ENCODE measurements at places on chromosomes 13 and 19. TPM values are rescaled to one million over a fixed set of nuclear protein-coding genes. Genes with fewer than 3 reads are reported as not detected.
A peak's percentile ranks its signal among the peaks of the same experiment; 100 is the strongest.

The ARHGAP33 gene
- 27.0 TPM for total RNA-seq

The C19orf85 gene
- total RNA-seq: not detected

The GARIN5A gene
- 7.8 TPM for total RNA-seq

The KIR2DL1 gene
- total RNA-seq: not detected

The KDELR1 gene
- 194 TPM for total RNA-seq

The PABPC3 gene
- total RNA-seq: 0.28 TPM

The NAPSA gene
- 3.6 TPM for total RNA-seq

The ATP8B3 gene
- 5.9 TPM for total RNA-seq

The APOC4 gene
- total RNA-seq: not detected

DNA sequence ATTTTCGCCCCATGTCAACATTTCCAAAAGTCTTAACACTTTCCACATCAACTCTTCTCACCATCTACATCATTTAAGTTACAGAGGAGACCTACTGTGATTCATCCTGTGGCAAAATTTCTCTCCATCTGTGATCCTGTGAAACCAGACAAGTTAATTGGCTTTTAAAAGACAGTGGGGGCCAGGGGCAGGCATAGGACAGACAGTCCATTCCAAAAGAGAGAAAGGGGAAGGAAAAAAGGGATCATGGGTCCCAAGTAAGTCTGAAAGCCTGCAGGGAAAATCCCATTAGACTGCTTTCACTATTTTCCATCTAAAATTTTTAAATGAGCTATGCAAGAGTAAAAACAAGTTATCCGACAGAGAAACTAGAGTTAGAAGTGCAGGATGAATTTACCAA is 121.0 kb downstream of the MRPL57 start:
- no peak for DNase-seq

DNA sequence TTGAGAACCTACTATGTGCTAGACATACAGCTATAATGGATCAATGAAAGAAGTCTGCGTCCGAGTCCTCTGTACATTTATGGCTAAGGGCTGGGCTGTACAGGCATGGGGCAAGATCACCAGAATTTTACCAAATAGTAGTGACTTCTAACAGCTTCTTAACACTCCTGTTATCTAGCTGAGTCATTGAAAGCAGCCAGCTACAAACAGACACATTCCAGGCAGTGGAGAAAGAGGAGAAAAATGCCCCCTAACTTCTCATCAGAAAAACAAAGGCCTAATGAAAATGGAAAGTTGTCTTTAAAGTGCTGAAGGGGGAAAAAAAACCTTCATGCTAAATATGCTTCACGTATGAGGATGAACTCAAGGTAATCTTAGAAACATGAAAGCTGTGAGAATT is 14.3 kb upstream of the ZNF667 start:
- no peak for DNase-seq

- peak; percentile 2 for DNase-seq
These were observed 102.0 kb downstream of the ERCC5 start for GRCh38 chr13:102947745-102948405.

DNA sequence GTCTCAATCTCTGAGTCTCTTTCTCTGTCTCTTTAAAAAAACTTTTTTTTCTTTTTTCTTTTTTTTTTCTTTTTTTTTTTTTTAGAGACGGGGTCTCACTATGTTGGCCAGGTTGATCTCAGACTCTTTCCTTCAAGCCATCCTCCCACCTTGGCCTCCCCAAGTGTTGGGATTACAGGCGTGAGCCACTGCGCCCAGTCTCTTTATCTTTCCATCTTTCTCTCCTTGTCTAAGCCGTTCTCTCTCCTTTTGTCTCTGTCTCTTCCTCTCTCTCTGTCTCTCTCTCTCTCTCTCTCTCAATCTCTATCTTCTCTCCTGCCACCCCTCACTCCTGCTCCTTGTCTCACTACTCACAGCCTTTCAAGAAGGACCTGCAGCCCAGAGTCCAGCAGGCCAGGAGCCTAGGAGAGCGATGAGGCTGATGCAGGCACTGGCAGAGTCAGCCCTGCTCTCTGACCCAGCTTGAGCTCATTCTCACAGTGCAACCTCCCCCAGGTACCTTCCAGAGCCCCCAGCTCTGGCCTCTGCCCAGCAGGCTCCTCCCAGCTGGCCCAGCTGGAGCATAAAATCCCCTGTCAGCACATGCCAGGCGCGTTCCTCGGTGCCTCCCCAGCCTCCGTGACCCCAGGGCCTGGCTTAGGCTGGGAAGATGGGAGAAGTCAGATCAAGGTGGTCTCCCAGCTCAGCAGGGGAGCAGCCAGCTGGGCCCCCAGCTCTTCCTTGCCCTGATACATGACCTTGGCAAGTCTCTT is at the start of gene NPHS1:
TSS of gene NPHS1 (minus strand) at position 476 of the 752 bp plus-strand sequence. CDS start 667 bp downstream, outside the sequence.
- no peak for DNase-seq

GRCh38 chr13:22128441-22129408 is 457.9 kb downstream of the FGF9 start:
- no peak for DNase-seq

GRCh38 chr19:35264268-35265125 is 4.3 kb upstream of the USF2 start:
- no peak for DNase-seq

DNA sequence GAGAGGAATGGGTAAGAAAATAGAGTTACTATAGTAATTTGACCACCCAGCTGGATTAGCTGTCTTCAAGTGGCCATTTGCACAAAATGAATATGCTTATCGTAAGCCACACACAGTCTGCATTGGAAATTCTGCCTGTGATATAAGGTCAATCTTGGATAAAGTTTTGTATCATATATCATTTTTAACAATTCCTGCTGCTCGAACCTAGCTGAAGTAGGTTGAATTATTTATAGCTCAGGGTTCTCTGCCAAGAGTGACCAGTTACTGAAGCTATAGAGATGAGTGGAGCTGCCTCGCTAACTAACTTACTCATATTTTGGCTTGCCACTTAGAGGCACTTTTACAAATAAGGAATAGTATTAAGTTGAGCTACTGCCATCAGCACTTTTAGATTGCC is 220.9 kb downstream of the RGCC start:
- no peak for DNase-seq

GRCh38 chr19:39939556-39939955 is 5.1 kb upstream of the FCGBP start:
- DNase-seq: no peak

DNA sequence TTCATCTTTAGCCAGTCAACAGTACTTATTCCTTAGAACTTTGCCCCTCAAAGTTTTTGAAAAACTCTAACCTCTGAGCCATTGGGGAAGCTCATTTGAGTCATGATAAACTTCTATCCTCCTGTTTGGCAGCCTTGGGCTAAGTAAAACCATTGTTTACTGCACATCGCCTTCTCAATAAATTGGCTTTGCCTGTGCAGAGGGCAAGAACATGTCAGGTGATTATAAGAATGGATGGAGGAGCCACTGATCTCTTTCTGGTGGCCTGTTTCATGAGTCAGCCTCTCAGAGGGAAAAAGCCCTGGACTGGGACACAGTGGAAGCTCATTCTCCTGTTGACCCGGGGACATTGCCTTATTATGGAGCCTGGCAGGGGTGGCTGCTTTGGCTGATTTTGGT is 19.4 kb upstream of the PSG4 start:
- DNase-seq: no peak

GRCh38 chr19:1445932-1446712 is 3.8 kb upstream of the APC2 start:
- peak; percentile 50 for DNase-seq

DNA sequence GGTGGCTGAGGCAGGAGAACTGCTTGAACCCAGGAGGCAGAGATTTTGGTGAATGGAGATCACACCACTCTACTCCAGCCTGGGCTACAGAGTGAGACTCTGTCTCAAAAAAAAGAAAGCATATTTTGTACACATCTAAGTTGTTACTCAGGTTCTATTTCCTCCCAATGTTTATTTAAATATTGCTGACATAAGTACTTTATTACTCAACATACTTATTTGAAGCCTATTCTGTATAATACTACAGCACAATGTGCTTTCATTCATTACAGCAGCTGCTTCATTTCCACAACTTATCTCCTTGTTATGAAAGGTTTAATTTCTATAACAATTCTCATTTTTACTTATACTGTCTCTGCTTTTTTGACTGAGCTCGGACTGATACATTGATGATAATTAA is 495.7 kb downstream of the SLITRK1 start:
- DNase-seq: no peak

DNA sequence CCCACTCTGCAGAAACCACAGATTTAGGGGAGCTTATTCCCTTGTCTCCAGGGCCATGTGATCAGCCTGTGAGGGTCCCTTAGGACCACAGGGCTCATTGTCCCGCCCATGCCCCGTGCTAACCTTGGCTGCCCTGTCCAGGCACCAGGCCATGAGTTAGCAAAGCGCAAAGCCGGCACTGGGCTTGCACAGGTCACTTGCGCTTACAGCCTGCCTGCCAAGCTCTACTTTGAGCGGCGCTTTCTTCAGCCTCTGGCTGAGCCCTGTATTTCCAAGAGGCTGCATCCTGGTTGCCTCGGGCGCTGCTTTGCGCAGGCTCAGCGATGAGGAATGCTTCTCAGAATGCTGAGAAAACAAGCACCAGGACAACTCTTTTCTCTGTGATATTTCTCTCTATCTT is 188.0 kb downstream of the TDRD3 start:
- DNase-seq: no peak

DNA sequence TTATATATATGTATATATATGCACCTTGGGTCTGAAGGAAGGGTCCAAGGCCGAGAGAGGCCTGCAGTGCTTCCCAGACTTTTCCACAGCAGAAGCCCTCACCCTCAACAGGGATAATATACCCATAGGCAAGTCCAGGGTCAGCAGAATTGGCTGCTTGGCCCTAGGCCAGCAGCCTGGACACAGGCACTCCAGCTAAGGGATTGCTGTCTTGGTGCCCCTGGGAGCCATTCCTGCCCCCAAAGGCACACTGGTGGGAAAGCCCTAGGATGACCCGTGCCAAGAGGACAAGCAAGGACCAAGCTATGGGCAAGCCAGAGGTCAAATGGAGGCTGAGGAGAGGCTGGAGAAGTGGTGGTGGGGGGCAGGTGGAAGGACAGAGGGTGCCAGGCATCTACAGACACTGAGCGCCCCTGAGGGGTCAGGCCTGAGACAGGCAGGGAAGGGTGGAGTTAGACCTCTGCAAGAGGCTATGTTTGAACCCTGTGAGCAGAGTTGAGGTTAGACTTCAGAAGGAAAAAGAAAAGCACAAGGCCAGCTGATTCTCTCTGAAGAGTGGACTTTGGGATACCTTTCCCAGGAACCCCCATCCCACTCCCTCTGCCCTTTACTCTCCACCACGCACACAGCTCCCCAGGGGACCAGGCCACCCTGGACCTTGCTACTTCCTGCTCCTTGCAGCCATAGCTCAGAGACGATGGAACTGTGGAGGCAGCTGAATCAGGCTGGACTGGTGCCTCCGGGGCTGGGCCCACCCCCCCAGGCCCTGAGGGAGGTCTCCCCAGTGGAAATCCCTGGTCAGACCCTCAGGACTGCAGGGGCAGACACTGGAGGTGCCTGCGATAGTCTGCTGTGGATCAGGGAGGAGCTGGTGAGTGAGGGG is at the start of gene ERICH4:
TSS of gene ERICH4 (plus strand) at position 684 of the 883 bp plus-strand sequence. CDS start at position 698, 14 bp downstream.
- no peak for DNase-seq

DNA sequence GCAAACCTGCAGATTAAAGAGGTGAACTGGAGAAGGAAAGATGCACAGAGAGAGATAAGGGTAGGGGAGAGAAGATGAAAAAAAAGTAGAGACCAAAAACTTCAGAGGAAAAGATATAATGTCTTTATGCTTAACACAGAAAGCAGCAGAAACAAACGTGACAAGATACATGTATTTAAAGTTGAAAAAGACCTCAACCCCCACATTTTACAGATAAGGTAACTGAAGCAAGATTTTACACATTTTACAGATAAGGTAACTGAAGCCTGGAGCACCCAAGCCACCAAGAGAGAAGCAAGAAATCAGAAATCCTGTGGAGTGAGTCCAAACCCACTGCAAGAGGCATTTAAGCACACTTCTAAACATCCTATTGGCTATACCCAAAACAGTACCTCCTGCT is 185.3 kb downstream of the TBC1D4 start:
- DNase-seq: no peak

GRCh38 chr19:18110609-18111232 is 13.1 kb downstream of the MAST3 start:
- no peak for DNase-seq

DNA sequence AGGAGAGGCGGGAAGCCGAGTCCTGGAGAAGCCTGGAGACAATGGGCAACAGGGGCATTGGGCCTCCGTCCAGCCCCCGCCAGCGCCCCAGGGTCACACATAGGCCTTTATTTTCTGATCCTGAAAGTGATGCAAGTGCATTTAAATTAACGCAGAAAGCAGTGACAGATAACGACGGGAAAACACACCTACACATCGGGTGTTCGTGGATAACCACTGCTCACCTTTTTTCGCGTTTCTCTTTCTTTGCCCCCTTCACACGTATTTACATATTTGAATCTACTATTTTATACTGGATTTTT is 30.4 kb upstream of the GRTP1 start:
- DNase-seq: no peak

DNA sequence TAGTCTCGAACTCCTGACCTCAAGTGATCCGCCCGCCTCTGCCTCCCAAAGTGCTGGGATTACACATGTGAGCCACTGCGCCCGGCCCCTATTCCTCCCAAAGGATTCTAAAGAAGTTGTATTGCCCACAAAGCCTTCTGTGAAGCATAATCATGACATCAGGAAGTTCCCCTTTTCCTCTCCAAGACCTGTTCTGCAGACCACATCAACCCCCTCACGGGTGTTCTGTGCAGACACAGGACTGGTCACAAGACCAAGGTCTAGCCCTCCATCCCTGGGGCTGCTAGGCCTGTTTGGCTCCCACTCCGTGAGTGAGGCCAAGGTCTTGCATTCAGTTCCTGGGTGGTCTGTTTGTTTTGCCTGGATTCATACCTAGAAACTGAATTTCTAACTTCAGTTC is 178.1 kb downstream of the FLT1 start:
- DNase-seq: no peak

DNA sequence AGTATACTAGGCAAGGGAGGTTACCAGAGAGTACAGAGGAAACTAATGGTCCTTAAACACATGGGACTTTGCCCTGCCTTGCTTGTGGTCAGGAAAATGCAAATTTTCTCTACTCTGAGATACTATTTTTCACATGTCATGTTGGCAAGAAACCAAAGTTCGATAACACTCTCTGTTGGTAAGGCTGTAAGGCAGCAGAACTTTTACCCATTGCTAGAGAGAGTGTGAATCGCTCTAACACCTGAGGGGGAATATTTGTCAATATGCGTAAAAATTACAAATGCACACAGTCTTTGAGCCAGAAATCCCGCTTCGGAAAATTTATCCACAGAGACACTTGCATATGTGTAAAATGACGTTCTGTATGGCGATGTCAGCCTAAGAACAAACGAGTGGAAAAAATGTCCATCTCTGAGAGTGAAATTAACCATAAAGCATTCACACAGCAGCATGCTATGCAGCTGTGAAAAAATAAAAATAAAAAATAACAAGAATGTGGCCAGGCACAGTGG is 9.5 kb upstream of the RFX1 start:
- no peak for DNase-seq

- no peak for DNase-seq
These were observed at the start of gene CEACAM20 for GRCh38 chr19:44529536-44529935. TSS of gene CEACAM20 (minus strand) at chr19:44529675. CDS start at chr19:44529509, 166 bp downstream.

Measured in Calu3 (cell line).